ENCODE measurements at places on chromosomes 2 and 18. TPM values are rescaled to one million over a fixed set of nuclear protein-coding genes. Genes with fewer than 3 reads are reported as not detected.

Gene REG3A
- not detected for polyA plus RNA-seq

Gene LAMA1
- polyA plus RNA-seq: 5.9 TPM

Gene TFCP2L1
- polyA plus RNA-seq: 0.11 TPM

Gene LYPD6B
- polyA plus RNA-seq: not detected

Gene FAM237A
- polyA plus RNA-seq: not detected

Gene IL36G
- not detected for polyA plus RNA-seq

Gene SERPINB3
- polyA plus RNA-seq: not detected

Gene MARCHF4
- polyA plus RNA-seq: 0.05 TPM
